ENCODE measurements at places on chromosomes 3 and 15.

GRCh38 chr15:43913941-43914340, 87.1 kb downstream of the WDR76 start:
- no peak for DNase-seq

DNA sequence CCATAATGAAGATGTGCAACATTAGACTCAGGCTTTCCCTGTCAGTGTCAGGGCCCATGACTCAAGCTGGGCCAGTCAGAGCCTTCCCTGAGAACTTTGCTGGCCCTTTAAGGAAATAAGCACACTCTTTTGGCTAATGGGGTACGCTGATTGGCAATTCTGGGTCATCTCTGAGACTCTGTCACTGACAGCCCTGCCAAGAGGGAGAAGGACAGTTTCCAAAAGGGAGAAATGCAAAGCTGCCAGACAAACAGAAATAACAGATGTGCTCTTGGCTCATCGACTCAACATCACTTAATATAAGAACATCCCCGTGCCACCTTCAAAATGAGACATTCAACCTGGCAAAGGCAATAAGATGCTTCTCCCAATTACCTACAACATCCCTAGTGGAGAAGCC, 491.9 kb upstream of the PROK2 start:
- no peak for DNase-seq

DNA sequence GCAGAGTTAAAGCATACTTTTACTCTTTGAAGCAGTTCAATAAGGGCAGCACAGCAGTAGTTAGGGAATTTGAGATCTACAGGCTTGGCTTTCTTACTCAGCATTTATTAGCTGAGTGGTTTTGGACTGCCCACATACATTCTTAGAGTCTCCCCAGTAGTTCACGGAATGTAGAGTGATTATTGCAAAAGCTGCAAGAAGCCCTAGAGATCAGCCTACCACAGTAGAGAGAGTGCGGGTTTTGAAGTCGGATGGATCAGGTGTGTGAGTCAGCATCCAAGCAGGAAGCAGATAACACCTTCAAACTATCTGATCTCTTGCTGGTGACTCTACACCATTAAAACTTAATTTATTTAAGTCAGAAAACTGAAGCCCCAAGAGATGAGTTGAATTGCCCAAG, 171.9 kb downstream of the SYNPR start:
- DNase-seq = no peak

DNA sequence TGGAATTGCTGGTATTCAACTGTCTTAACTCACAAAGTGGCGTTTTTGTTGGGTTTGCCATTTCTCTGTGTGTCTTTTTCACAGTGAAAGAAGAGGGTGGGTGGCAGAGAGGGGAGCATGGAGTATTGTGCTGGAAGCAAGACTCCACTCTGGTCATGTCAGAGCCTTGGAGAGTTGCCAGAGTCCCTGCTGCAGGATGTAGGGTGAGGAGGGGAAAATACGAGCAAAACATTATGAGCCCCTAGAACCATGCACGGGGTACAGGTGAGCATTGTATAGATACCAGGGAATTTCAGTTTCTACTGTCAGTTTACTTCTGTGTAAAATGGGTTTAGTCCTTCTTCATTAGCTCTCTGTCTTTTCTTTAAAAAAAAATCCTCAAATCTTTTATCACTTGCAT, 249.9 kb downstream of the CACNA2D3 start:
- DNase-seq = no peak

DNA sequence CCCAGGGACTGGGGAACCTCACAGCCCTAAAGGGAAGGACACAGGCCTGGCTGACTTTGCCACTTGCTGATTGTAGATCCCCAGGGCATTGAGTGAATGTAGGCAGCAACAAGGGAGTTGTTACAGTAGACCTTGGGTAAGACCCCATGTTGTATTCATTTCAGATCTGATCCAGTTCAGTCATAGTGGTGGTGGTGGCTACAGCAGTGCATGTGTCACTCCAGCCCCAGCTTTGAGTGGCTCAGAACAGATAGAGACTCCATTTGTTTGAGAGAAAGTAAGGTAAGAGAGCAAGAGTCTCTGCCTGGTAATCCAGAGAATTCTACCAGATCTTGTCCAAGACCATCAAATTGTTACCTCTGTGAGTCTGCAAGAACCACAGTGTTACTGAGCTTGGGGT, 278.7 kb upstream of the SATB1 start:
- no peak for DNase-seq

DNA sequence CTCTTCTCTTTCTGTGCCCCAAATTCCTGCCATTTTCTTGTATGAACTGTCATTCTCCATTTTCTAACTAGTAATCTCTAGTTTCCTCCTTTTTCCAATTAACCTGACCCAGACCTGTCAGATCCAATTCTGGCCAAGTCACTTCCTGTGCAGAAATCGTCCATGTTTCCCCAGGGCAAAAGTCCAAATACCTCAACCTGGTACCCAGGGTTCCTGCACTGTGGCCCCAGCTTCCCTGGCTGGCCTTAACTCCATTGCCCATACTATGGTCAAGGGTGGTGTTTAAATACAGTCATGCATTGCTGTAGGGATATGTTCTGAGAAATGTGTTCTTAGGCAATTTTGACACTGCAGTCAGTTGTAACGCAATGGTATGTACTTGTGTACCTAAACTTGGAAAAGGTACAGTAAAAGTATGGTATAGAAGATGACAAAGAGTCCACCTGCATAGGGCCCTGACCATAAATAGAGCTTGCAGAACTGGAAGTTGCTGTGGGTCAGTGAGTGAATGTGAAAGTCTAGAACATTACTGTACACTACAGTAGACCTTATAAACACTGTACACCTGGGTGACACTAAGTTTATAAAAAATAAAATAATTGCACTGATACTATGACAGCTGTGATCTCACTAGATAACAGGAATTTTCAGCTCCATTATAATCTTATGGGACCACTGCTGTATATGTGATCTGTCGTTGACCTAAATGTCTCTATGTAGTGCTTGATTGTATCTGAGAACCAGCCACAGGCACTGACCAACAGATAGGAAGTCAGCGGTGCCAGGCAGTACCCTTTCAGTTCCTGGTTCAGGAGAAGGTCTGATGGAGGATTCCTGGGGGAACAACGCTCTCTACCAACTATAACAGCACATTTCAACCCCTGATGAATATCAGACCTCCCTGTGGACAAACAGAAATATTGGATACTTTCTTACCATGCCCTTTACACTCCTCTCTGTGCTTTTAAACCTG, 336.1 kb upstream of the PROK2 start:
- no peak for DNase-seq

DNA sequence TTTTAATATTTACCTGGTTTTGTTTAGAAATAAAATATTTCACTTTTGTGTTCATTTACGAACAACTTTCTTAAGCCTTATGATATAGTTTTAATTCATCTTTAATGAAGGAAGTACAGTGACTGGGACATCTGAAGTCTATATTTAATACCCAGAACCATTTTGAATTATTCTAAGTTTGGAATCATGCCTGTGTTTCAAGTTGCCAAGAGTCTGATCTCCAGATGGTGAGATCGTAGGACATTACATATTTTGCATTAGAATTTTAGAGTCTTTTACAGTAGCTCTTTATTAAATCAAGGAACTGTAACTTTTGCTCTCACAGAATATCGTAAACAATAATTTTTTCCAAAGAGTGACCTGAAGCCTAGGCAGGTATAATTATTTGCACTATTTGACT, 420.7 kb downstream of the SI start:
- DNase-seq = no peak

DNA sequence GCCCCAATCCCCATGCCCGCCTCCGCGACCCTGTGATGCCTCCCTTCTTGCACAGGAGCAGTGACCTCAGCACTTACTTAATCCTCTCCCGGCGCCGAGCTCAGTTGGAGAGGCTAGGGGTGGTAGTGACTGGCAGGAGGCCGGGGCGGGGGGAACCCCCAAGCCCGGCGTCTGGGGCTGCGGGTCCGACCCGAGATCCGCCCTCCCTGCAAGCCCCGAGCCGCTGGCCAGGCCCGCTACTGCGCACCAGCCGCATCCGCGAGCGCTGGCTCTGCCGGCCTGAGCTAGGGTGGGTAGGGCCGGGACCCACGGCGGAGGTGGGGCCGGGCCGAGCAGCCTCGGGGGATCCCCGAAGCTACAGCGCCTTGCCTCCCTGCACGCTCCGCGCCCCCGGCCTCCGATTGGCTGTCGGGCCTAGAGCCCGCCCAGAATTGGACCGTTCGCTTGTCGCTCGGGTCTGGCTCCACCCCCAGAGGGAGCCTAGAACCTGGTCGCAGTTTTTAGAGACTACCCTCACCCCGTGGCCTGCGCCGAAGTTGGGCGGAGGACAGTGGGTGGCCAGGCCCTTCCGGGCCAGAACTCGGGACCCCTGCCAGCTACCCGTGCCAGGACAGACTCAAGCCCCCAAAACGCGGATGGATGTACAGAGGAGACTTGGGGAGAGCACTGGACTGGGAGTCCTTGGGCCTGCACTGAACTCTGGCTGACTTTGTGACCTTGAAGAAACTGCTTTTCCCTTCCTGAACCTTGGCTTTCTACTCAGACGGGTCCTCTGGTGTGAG, at the start of gene C3orf18:
Gene C3orf18 (minus strand): TSS at position 362 of the 782 bp plus-strand sequence. CDS start 2,048 bp downstream, outside the sequence.
- peak; percentile 88 for DNase-seq

GRCh38 chr3:64450396-64450956, 225.2 kb upstream of the PRICKLE2 start:
- no peak for DNase-seq

GRCh38 chr15:62067448-62068044, 769 bp downstream of the C2CD4A start:
- DNase-seq = peak; percentile 26

DNA sequence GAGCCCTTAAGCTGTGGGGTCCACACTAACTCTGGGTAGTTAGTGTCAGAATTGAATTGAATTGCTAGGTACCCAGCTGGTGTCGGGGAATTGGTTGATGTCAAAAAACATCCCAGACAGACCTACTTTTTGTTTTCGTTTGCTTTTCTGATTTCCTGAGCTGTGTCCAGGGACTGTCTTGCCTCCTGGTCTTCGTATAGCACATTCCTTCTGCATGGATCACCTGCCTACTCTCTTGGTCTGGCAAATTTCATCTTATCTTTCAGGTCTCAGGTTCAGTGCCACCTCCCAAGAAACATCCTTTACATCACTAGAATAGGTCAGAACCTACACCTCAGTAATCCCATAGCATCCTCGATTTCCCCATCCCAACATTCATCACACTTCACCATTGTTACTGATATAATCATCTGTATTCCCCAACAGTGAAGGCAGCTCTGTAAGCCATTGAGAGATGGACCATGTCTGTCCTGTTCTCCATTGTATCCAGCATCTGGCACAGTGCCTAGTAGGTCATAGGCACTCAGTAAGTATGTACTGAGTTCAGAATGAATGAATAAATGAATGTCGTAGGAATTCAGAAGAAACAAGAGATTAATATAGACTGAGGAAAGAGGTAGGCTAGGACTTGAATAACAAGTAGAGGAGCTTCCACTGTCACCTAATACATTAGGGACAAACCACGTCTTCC, 81.2 kb downstream of the ANP32A start:
- DNase-seq = no peak

GRCh38 chr3:103056542-103056941, 621.7 kb downstream of the ZPLD1 start:
- no peak for DNase-seq
